ENCODE measurements at places on chromosomes 7 and 10.

DNA sequence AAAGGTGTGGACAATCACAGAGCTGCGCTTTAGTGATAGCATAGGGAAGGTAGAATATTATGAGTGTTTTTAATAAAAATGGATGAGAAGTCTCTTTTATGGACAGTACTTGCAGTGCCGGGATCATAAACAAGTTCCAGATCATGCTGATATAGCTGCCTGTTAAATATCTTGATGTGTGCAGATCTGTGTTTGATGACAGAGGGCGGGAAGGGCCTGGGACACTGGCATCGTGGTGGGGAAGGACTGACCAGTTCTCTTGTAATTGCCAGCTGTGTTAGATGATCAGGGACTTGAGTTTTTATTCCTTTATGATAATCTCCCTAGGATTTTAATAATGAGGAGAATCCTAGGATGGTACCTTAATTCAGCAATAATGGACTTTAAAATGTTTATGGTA lies 14.6 kb downstream of the SND1 start:
- no peak for DNase-seq

GRCh38 chr10:49135575-49136313 lies 1.9 kb upstream of the FAM170B start:
- DNase-seq: no peak

DNA sequence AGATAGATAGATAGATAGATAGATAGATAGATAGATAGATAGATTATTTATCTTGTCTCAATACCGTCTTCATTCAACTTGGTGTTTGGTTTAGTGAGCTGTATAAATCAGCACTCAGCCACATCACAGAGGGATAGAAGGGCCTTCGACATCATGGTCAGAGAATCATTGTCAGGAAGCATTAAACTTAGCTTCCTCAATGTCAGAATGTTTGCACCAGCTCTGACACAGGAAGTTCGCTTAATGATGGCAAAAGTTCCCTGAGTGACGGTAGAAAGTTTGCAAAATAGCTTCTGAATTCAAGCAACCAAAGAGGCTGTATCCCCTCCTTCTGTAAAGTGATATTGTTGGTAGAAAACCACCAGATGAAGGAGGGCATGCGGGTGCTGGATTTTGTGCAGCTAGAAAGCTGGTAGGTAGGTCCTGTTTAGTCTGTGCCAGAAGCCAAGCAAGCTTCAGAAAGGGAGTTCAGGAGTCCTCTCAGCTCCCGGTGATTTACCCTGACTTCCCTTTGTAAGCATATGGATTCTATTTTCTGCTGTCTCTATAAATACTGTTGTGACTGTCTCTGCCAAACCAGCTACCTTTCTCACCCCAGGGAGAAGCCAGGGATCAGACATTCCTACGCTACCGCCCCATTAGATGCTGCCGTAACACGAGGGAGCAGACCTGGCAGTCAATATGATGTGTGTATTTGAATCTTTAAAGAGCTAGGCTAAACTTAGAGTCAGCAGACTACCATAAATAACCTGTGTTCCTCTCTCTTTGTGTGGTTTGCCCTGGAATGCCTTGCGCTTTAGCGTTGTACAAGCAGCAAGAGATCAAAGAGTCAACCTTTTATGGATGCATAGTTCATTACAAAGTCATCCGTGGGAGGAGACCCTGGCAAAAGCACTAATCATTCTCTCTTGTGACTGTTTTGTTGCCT lies 200.5 kb upstream of the KIAA1217 start:
- no peak for DNase-seq

- no peak for DNase-seq
Observed at GRCh38 chr7:151351967-151352366, 10.4 kb downstream of the NUB1 start.

GRCh38 chr7:158863611-158864506 lies 7.5 kb downstream of the DYNC2I1 start:
- DNase-seq: no peak

DNA sequence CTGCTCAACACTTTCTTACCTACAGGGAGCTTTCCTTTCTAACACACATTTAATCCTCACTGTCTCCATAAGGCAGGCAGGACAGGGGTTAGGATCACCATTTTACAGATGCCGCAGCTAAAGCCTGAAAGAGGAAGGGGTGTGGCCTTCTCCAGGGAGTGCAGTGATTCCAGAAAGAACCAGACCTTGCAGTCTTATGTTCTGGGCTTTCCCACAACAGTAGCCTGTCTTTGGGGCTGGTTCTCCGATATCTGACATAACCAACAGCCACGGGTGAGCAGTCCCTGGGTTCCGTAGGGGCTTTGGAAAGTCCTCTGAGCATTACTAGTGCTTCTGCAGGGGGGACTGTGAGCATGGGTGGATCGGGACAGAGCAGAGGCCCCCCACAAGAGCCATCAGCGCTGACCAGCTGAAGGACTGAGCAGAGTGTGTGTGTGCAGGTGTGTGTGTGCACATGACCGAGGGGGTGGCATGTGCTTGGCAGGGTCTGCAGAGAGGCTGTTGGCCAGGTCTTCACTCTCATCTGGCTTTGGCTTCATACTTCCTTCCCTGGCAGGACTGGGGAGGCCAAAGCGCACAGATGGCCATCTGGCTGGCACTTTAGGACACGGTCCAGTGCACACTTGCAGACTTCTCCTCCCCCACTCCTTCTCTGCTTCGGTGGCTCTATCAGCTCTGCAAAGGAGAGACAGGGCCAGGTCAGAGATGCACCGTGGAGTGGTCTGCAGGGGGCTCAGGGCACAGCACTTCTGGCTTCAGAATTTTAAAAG lies 400.3 kb downstream of the RPS24 start:
- no peak for DNase-seq

DNA sequence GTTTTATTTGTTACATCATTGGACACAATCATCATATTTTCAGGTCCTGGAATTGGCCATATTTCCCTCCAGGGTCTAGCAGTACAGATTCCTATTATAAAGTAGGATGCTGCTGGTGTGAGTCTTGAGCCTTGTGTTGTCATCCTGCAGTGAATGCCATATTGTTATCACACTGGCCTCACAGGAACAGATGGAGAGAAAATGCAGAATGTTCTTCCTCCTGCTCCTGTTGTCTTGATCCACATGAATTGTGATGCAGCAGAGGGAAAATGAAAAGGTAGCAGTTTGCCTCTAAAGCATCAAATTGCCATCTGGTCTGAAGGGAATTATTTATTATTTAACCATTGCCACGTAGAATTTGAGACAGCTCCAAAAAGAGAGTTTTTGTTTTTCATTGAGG lies 248.6 kb downstream of the GPAM start:
- DNase-seq: no peak

GRCh38 chr10:66291133-66291532 lies 634.7 kb upstream of the LRRTM3 start:
- DNase-seq: no peak

DNA sequence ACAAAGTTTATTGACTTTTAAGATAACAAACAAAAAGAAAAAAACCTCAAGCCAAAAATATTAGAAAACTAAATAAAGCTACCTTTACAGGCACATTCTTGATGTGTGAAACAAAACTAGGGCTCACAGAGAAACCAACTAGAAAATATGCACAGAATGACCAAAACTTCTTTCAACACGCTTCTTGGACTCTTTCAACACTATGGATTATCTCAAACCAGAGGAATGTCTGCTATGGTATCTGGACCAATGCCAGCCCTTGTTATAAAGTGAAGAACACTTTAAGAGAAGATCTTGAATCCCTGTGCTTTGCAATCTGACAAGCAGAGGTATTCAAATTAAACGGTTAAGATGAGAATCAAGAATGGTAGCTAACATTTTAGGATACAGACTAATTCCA lies 76.6 kb downstream of the DNAJC1 start:
- DNase-seq: no peak

DNA sequence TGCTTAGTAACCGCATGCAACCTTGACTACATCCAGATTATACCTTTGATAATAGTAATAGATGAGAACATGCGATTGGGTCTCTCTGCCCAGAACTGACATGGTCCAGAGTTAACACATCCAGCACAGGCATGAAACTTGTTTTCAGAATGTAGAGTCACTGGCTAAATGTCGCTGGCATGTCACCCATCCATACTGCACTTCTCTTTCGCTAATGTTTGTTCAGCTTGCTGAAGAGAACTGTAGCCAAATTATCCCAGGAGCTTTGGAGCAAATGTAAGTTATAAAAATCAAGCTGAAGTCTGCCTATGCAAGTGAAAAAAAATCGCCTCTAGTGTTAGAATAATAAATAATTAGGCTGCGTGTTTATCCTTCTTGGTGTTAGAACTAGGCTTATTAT lies 98.2 kb downstream of the PRTFDC1 start:
- no peak for DNase-seq

- no peak for DNase-seq
Observed at GRCh38 chr7:2800931-2801688, 43.0 kb downstream of the GNA12 start.

- DNase-seq: no peak
Observed at GRCh38 chr7:110944966-110945644, 145.8 kb upstream of the LRRN3 start.

- no peak for DNase-seq
Observed at GRCh38 chr10:78570633-78571235, 498.0 kb upstream of the ZMIZ1 start.

GRCh38 chr7:131836733-131837132 lies 280.3 kb upstream of the PODXL start:
- no peak for DNase-seq

- DNase-seq: no peak
Observed at GRCh38 chr7:74020390-74020789, 7.6 kb upstream of the ELN start.

DNA sequence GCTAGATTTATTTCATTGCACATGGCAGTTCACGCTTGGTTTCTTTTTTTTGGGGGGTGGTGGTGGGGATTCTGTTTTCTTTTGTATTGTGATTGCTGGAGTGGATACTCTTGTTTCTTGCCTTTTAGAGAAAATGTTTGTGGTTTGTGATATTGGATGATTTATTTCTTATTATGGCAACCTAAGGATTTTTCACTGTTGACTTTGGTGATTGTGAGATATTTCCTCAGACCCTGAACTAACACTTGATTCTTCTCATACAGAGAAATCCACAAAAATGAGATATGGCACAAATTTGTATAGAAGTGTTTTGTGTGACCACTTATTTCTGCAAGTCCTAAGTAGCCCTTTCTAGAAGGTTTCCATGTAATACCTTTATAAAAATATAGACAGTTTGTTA lies 871.1 kb downstream of the LRMDA start:
- no peak for DNase-seq

DNA sequence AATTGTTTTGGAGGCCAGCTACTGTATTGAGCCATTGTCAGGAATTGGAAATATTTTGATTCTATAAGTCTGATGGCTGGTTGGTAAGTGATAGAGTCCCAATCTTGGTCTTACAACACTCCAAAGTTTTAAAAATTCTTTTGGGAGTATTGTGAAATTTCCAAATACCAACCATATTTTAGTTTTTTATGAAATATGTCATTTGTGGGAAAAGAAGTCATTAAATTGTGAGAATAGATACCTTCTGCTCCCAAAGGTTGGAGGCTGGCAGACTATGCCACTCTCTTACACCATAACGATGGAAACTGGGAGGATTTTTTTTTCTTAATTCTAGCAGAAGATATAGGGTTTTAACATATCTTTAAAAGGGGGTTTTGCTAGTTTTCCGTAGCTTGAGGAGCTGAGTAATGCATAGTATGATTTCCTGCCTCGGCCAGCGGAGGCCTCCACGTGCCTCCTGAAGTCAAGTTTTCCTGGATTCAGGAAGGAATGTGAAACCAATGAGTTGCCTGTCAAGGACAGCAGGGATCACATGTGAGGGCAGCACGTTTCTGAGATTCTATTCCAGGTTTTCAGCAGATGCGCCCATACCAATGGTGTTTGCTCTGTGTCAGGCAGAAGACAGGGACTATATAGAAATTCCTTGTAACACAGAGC lies 92.2 kb upstream of the LAMB4 start:
- no peak for DNase-seq

DNA sequence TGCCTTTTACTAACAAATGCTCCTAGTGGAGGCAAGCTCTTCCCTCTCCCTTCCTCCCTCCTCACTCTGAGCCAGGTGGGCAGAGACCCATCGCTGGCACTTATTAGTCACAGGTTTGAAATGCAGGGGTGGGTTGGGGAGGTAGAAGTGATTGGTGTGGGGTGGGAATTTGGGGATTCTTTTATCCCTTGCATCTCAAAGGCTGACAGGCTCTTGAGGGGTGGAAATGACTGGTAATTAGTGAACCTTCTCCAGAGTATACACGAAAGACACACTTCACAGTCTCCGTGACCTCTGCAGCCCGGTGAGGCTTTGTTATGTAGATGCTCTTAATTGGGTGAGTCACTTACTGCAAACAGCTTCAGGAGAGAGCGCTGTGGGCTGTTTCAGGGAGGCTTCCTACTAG lies 13.9 kb upstream of the LRMDA start:
- no peak for DNase-seq

- DNase-seq: no peak
Observed at GRCh38 chr10:36366843-36367242, 724.7 kb upstream of the FZD8 start.

DNA sequence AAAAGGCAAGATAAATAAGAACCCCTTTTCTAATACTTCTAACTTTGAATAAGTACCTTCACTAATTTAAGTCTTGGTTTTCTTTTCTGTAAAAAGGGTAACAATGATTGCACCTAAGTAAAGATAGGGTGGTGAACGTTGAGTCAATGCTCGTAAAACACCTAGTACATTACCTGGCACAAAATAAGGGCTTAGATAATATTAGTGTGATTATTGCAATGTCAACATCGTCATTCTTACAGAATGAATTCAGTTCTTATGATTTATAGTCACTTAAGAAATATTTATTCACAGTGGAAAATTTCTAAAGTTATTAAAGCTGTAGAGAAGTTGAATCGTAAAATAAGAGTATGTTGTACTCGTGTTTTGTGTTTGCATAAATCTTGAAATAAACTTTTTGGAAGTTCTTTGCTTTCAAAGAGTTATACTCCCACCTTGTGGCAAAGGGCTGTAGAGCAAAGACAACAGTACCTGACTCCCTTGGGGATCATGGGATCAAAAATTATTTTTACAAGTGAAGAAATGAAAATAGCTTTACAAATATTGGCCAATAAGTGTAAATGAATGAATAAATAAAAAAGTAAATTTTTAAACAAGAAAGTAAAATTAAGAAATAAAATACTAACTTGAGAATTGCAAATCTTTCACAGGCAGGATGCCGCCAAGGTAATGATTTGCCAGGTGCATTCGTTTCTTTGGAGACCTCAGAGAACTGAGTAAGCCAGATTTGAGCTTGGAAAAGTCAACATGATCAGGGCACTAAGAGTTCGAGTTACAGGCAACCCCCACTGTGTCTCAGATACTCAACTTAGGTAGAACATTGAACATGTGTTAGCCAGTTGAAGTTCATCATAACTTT lies 285.8 kb upstream of the CACNA2D1 start:
- peak; percentile 22 for DNase-seq

GRCh38 chr10:127168261-127168660 lies 28.1 kb downstream of the INSYN2A start:
- DNase-seq: no peak

Data from right renal pelvis (tissue), 4 donors.